ENCODE measurements at places on chromosomes 2 and 18. TPM values are rescaled to one million over a fixed set of nuclear protein-coding genes. Genes with fewer than 3 reads are reported as not detected.

- peak; percentile 33 for DNase-seq
Measured at GRCh38 chr2:69097148-69097610, 84.2 kb downstream of the ANTXR1 start.

- DNase-seq: no peak
Measured at GRCh38 chr2:47655563-47655880, 127.4 kb upstream of the MSH6 start.

DNA sequence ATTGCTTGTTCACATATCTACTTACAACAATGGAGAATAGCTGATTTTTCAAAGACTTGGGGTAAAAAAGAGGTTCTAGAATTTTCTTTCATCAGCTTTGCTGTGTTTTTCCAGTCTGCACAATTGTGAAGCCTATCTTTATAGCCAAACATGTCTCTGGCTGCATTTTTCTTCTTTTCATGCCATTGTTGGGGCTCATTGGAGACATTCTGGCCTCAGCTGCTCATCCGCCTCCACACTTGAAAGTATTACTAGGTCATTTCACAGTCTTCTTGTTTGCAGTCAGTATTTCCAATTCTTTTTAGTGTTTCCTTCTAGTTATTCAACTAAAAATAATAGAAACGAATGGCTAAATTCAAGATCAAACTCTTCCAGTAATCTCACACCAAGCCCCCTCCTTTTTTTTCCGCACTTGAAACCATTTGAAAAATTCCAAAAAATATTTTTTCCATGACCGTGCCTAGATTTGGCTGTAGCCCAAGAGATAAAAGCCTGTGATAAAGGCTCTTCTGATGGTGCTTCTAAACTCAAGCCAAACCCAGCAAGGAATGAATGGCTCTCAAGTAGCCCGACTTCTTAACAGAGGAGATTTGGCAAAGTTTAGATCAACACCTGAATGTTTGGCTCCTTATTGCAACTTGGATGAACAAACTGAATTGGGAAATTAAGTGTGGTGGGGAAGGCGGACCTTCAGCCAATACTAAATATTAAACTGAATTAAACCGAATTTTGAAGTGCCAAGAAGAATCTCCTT is 103.4 kb downstream of the NRP2 start:
- no peak for DNase-seq

- no peak for DNase-seq
Measured at GRCh38 chr2:207533461-207534008, 3.8 kb downstream of the CREB1 start.

- no peak for DNase-seq
Measured at GRCh38 chr2:101758001-101758400, 60.5 kb downstream of the MAP4K4 start.

GRCh38 chr2:45438872-45439665 is 172.0 kb downstream of the SRBD1 start:
- DNase-seq: no peak

DNA sequence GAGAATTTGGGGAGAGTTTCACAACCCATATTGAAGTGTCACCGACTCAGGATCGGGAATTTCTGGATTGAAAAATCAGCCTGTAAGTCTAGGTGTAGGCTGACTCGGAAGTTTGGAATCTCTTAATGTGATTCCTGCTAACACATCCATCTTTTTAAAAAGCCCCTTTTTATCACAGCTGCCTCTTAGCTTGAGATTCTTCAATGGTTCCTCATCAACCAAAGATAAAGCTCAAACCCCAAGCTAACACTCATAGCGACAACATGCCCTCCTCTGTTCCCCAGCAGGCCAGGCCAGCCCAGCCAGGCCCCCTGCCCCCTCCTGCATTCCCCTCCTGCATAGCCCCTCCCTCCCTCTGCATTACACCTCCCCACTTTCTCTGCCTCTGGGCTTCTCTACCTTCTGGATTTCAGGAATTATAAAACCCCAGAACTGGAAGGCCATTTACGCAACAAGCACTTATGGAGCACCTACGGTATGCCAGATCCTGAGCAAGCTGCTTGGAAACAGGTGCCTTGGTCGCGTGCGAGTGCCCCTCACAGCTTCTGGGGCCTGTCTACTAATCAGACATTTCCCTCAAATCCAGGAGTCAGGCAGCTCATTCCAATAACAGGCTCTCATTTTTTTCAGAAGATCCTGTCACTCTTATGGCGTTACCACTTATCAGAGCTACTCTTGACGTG is 63.4 kb downstream of the EMX1 start:
- DNase-seq: no peak

DNA sequence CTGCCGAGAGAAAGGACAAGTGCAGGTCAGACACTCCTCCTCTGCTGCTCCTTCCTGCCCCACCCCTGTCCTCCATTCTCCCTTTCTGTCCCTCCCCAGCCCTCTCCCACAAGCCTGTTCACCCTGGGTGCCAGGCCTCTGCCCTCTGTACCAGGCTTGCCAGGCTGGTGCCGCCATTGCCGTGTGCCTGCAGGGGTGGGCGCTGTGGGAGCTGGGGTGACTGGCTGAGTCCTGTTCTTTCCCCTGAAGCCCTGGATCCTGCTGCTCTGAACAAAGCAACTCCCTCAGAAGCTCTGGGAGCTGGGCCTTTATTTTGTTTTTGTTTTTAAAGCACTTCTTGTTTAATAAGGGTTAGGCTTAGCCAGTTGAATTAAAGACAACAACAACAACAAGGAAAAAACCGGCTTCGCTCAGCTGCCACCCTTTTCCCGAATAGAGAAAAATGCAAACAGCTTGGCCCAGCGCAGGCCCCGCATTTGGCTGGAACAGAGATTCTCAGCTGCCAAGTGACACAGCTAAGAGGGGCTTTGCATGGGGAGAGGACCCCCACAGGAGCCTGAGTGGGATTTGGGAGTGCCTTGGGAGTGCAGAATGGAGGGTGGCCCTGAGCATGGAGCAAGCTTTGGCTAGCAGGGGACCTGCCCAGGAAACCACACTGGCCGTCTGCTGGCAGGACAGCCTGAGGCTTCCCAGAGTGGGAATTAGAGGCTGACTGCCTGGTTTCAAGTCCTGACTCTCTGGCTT is 9.1 kb downstream of the PCARE start:
- no peak for DNase-seq

- no peak for DNase-seq
Measured at GRCh38 chr18:76421685-76422078, 73.4 kb downstream of the ZNF516 start.

GRCh38 chr18:60019463-60019840 is 119.7 kb downstream of the PMAIP1 start:
- DNase-seq: no peak

GRCh38 chr2:208250388-208250787 is 4.5 kb downstream of the IDH1 start:
- no peak for DNase-seq

DNA sequence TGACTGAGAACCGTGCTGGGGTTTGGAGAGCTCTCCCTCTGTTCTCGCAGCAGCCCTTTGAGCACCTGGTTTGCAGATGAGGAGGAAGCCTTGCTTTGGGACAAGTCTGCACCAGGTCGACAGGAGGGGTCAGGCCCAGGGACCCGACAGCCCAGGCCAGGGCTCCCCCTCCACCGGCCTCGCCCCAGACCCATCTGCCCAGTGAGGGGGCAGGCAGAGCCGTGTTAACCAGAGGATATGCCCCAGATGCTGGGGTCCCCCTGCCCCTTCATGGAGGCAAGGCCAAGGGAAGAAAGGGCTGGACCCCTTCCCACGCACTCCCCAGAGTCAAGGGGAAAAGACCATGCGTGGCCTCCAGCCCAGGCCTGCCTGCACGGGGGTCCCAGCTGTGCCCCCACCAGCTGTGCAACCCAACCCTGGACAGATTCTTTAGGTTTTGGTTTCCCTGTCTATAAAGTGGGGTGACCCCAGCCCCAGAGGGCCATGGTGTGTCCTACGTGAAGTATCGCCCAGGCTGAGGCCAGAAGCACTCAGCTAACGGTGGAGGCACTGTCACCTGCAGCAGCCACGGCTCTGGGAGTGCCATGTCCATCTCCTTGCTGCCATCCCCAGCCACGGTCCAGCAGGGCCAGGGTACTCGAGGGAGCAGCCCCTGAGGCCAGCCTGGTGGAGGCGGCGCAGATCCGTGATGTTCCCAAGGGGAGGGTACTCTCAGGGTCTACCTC is 4.8 kb upstream of the SNED1 start:
- no peak for DNase-seq

- DNase-seq: no peak
Measured at GRCh38 chr2:153536115-153536514, 57.6 kb upstream of the RPRM start.

GRCh38 chr2:55247025-55247424 is 14.5 kb downstream of the RPS27A start:
- no peak for DNase-seq

DNA sequence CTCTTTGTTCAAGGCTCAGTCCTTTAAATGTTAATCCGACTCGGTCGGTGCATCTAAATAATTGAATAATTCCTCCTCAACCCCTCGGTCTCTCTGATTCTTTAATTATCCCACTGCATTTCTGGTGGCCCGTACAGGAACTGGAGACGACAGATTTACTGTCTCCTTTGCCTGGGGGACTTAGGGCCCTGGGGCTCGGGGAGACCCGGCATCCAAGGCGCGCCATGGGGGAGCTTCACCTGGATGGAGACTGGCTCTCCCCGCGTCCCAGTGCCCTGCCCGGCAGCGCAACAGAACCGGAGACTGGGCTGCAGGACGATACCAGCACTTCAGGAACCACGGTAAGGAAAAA is 47.7 kb upstream of the SELENOI start:
- DNase-seq: no peak

GRCh38 chr2:167369083-167369482 is 480.8 kb downstream of the XIRP2 start:
- DNase-seq: no peak

GRCh38 chr2:113061896-113062770 is 3.1 kb downstream of the IL36RN start:
- no peak for DNase-seq

DNA sequence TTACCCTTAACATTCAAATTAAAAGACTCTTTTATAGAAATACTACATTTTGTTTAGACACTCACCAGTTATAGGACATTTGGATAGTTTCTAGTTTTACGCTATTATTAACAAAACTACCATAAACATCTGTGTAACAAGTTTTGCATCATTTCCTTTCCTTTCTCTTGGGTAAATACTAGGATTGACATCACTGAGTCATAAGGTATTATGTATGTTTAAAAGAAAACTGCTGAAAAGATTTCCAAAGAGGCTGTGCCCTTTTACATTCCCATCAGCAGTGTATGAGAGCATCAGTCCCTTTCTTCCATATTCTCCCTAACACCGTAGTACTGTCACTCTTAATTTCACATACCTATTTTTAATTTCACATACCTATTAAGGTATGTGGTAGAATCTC is 130.6 kb downstream of the USP34 start:
- DNase-seq: peak; percentile 8

DNA sequence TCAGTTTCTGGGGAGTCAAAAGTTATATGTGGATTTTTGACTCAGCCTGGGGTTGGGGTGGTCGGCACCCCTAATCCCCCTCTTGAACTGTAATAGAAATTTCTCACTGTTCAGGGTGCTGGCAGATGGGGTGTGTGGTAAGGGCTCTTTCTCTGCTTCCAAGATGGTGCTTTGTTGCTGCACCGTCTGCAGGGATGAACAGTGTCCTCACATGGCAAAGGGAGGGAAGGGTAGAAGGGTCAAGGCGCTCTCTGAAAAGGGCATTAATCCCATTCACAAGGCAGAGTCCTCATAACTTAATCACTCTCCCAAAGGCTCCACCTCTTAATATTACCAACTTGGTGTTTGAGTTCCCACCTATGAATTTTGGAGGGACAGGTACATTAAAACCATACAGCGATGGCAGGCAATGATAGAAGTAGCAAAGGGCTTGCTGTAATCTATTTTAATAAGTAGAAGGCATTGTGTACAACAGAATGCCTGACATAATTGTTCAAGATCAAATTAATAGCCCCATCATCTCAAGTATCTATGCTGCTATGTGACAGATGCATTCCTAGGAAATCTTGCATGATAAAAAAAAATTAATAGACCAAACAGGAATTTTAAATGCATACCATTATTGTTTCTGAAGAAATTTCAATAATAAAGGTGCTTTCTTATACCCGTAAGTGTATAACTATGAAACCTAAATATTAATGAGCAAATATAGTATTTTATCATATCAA is 28.1 kb downstream of the MMADHC start:
- no peak for DNase-seq

DNA sequence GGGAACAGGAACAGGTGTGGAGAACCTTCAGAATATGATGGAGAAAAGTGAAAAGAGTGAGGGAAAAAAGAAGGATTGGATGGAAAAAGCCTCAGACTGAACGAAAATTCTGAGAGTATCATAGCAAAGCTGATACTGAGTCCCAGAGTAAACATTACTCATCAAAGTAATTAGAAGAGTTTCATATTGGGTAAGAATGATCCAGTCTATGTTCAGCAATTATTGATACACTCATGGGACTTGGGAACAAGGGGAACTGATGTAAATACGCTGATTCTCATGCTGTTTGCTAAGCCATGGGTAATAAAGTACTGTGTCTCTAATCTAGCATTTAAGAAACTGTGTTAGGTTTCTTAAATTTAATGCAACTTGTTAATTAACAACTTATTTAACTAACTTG is 219.9 kb upstream of the NOL4 start:
- no peak for DNase-seq

DNA sequence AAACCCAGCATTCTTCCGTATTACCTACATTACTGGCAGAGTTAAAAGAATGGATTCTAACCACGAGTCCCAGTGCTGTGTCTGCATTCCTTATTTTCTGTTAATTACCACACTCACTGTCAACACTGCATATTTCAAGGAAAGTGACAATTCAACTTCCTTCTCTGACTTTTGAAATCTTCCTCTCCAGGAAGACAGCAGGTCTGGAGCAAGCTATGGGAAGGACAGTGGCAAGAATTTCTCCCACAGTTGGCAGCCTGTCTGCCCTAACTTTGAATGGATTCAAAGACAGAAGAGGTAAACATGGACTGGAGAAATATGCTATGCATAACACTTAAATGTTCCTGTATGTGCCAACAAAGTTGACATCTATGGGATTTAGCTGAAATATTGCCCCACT is 700.5 kb upstream of the CHAC2 start:
- DNase-seq: no peak

The DCDC2C gene
- not detected for total RNA-seq

The SPC25 gene
- 4.4 TPM for total RNA-seq

The NCK2 gene
- 40.2 TPM for total RNA-seq

The ADAM23 gene
- 15.3 TPM for total RNA-seq

The ASXL3 gene
- total RNA-seq: 0.07 TPM

The CD8A gene
- total RNA-seq: not detected

The MOGAT1 gene
- not detected for total RNA-seq

The MALL gene
- total RNA-seq: 72.2 TPM

The CCNYL1 gene
- total RNA-seq: 45.5 TPM

The RAPGEF4 gene
- total RNA-seq: 6.1 TPM

The ZNF804A gene
- not detected for total RNA-seq

The TMEM214 gene
- total RNA-seq: 21.2 TPM

The NT5C1B gene
- total RNA-seq: not detected

The FOXD4L1 gene
- total RNA-seq: 0.11 TPM

Data from pulmonary artery endothelial cell (primary cell).